ENCODE measurements at places on chromosomes 1 and 21.

DNA sequence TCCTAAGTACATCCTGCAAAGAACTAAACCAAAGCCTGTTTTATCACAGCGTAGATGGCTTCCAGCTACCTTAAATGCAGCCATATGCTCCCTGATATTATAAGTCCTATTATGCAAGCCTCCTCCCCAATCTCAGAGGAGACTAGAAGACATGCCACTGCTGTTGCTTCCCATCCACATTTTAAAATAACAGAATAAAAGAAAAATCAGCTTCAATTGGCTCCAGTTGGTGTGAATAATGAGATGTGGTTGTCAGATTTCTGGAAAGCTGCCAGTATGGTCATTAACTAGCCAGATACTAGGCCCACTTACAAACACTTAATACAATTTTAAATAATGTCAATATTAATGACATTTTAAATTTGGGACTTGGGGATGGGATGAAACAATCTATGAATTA is 25.7 kb downstream of the WARS2 start:
- no peak for DNase-seq

GRCh38 chr1:232655028-232655745 is 25.3 kb upstream of the SIPA1L2 start:
- DNase-seq, result no peak

- no peak for DNase-seq
Observed at GRCh38 chr1:2499986-2500596, 24.0 kb downstream of the PLCH2 start.

DNA sequence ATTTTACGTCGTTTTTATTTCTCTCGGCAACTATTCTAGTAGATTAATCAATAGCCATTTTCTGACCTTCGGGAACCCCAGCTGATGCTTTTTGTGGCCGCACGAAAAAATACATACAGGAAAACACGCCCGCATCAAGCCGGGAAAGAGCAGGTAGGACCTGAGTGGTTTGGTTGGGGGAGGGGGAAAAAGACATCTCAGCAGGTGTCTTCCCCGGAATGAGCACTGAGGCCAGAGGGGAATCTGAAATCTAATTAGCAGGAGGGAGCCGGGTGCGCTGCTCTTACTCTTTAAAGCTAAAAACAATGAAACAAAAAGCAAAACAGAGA is 618 bp upstream of the FOXD3 start:
- no peak for DNase-seq

DNA sequence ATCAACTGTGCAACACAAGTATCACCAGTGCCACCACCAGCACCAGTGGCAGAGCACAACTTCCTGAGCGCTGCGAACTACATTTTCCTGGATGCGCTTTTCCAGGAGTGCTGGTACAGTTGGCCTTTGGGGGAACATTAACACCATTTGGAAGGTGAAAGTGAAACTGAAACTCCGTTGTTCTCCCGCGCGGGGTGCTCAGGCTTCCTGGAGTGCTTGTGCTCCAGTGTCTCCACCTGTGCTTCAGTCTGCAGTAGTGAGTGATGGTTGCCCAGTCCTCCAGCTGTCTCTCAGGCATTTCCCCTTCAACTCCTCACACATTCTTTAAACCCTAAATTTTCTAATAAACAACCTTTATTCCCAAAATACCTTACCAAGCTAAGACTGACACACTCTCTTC is 187.8 kb downstream of the LRRIQ3 start:
- DNase-seq, result no peak

Measured in HFFc6 (cell line).